ENCODE measurements at places on chromosomes 2 and 18.

GRCh38 chr2:69916106-69916505 is 1.2 kb downstream of the MXD1 start:
- DNase-seq = no peak

DNA sequence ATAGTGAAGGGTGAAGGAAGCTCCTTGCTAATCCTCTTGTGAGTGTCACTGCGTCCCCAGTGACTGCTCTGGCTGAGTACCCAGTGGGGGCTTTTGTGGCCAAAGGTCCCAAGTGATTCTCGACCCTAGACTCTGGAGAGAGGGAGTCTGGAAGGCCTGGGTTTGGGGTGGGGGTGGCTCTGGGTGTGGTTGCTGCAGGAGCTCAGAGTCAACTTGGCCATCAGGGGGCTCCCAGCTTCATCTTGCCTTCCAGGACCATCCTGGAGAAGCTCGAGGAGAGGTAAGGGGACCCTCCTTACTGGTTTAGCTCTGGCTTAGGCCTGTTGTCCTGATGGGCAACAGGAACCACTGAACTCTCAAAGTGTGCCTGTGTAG is 592 bp downstream of the PSD4 start:
- DNase-seq = no peak

DNA sequence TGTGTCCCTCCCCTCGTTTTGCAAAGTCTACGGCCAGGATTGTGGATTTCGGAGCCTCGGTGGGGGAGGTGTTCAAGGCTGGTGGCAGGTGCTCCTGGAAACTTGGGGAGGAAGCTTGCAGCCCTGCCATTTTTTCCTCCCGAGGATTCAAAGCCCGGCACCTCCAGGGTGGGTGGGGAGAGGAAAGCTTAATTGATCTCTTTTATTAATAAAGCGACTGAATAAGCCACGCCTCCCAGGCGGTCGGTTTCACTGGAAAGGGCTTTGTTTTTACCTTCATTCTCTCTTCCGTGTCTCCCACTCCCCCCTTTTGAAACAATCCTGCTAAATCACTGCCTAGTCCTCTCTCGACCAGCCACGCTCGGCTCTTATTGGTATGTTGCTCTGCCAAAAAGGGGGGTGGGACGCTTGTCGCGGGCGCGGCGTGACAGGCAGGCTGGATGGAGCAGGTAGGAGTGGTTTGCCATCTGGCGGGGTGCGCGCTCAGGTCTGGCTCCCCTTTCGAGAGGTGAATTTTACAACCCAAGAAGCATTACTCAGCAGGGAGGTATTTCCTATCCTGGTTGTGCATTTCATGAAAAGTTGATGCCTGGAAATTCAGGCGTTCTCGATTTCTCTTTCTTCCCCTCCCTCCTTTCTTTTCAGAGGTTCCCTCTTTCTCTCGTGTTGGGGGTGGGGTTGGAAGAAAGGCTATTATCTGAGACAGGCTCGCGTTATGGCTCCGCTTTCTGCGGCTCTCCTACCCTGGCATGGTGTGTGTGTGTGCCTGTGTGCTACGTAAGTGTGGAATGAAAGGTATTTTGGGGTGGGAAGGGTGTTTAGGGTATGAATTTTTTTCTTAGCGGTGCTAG is 1.4 kb downstream of the NEDD4L start:
- peak; percentile 13 for DNase-seq

- DNase-seq = no peak
Observed at GRCh38 chr2:204840504-204840903, 295.2 kb downstream of the PARD3B start.

DNA sequence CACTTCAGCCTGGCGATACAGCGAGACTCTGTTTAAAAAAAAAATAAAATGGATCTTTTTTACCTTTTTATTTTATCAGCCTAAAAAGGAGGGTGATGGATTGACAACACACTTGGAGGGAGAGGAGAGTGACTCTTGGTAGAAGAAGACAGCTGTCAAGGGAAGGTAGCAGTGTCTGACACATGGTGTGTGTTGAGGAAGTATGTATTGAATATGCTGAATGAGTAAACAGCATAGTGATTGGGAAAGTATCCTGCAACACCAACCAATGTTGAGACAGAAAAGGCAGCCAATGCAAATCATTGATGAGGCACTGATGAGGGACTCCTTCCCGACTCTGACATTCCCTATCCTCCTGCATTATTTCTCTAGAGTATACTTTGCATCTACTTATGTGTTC is 306.4 kb downstream of the LPIN1 start:
- no peak for DNase-seq

DNA sequence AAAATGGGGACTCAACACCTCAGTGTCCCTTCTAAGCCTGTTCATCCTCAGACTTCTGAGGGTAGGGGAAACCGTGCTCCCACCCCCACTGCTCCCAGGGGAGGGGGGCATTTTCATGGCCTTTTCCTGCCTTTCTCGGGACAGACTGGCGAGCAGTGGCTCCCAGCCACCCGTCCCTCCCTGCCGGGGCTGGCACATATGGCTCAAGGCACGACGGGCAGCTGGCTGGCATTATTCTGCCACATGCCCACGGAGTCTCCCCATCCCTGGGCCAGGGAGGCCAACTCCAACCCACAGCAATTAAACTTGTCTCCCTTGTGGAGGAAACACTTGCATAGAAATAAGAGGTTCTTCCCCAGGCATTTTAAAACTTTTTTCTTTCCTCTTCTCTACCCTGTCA is 148.5 kb upstream of the CBLN2 start:
- DNase-seq = no peak

DNA sequence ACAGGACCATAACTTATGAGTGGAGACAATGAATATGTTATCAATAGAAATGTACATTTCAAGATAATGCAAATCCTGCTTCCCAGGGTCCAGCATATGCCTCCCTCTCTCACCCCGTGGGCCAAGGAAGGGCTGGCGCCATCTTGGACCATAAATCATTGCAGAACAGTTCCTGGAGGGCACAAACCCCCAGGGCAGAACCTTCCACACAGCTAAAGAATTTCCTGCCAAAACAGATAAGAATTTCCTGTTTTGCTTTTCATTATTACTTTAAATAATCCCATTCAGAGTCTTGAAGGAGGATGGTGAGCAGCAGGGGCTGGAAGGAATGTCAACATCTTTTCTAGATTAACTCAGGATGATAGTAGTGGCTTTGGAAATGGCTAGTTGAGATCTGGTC is 53.7 kb downstream of the EHD3 start:
- DNase-seq = no peak

DNA sequence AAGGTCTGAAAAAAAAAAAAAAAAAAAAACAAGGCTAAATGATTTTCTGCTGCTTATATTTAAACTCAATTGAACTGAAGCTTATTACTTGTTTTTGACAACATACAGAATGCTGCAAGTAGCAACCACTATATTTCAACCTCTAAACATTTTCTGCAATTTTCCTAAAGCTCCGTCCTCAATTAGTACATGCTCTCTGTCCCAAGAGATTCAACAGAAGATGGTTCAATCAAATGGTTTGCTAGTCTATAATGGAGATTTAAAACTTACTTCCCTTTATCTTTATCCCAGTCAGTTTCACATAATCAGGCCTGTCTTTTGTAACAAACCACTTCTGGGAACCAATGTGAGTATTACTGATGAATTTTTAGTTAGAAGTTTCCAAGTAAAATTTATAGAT is 485.1 kb upstream of the CDH7 start:
- no peak for DNase-seq

- DNase-seq = no peak
Observed at GRCh38 chr2:239666053-239666854, 265.4 kb upstream of the HDAC4 start.

GRCh38 chr18:23259701-23260681 is 124.7 kb downstream of the CABLES1 start:
- no peak for DNase-seq

DNA sequence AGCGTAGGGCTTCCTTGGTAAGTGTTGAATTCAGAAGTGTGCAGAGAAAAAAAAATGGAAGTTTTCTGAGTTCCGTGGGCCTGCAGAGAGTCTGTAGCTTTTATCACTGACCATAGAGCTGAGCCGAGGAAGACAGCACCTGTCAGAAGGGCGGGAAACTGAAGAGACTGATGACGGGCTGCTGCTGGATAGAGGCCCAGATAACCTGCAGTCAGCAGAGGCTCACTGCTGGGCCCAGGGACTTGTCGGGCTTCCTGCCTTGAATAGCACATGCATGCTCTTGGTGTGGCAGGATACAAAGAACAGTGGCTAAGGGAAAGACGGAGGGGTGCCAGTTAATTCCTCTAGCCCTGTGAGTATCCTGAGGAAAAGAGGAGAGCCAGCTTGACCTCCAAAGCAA is 166.4 kb downstream of the MGAT5 start:
- no peak for DNase-seq

DNA sequence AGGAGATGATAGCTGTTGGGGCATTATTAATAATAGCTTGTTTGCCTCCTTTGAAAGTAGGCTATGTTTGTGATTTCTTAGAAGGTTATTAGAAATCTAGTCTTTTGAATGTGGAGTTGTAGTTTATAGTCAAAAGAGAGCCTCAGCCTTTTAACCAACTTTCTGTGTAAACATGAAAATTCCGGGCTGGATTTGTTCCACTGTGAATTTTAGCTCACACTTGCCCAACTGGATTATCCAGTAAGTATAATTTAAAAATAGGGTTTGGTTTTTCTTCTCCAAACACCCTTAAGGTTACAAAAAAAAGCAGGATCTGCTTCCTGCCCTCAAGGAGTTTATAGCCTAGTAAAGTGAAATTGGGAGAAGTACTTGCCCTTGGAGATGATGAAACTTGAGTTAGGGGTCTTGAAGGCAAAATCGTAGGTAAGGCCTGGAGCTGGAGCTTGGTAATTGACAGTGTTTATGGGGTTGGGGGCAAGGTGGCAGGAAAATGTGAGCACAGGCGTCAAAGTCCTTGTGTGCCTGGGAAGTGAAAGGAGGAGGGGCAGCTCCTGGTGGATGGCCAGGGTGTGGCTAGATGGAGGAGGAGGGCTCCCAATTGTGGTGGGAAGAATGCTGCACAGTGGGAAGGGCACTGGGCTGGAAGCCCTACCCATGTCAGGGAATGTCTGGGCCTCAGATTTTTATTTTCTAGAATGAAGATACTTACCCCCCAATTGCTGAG is 21.3 kb downstream of the ITGA6 start:
- DNase-seq = no peak

GRCh38 chr2:103660519-103660918 is 898.7 kb downstream of the TMEM182 start:
- no peak for DNase-seq

DNA sequence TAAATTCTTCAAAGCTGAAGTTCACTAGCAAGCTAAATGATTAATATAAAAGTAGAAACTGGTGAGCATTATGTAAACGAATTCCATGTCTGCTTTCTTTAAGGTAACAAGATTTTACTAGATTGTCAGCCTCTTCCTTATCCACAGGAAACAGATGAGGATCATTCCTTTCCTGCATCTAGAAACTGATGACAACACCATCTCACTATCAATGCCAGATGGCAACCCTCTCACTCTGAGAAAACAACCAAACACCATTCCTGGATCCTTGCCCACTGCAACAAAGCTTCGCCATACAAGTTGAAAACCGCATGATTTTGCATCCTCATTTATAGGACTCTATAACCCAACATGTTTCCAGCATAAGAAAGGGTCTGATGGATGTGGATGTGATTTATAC is 122.9 kb downstream of the ZNF521 start:
- no peak for DNase-seq

- no peak for DNase-seq
Observed at GRCh38 chr2:216683846-216684245, 11.5 kb downstream of the IGFBP5 start.

- DNase-seq = no peak
Observed at GRCh38 chr2:205259121-205259520, 423.2 kb upstream of the NRP2 start.

GRCh38 chr2:44247924-44248323 is 27.4 kb upstream of the SLC3A1 start:
- no peak for DNase-seq

GRCh38 chr18:35624146-35624545 is 42.6 kb downstream of the GALNT1 start:
- DNase-seq = no peak

- DNase-seq = no peak
Observed at GRCh38 chr2:97712693-97713295, 582 bp upstream of the ZAP70 start.

DNA sequence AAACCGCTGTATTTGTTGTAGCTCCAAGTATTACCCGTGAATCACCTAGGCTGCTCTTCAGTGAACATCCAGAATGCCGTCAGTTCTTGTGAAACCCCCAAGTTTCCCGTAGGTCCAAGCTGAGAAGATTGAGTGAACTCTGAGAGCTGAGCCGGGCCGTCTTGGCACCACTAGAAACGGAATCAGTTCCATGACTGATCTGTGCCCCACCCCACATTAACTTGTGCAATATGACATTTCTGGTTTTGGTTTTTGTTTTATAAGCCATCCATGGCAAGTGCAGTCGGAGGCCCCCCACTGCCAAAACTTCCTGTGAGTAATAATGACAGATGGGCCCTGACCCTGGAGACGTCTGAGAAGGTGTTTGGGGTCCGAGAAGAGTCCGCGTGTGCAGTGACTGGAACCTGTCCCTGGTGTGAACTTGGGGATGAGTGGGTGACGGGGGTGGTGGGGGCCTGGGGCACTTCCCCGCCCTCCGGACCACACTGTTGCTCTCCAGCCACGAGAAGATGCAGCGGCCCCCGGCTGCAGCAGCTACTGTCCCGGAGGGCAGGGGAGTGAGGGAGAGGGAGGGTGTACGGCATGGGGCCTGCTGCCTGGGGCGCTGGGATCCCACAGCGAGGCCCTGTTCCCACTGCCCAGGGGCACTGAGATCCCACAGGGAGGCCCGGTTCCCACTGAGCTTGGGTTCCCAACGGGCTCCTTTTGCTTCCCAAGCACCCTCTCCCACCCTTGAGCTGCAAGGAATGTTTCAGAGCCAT is 26.5 kb downstream of the NFATC1 start:
- no peak for DNase-seq

Measured in stimulated activated CD8-positive, alpha-beta memory T cell treated with anti-CD3 and anti-CD28 coated beads, Interleukin-4, amount 100 ng/mL, for 1 hour (primary cell).